ENCODE measurements at places on chromosomes 7 and 10.

- no peak for DNase-seq
Observed at GRCh38 chr7:85275204-85275603, 88.3 kb upstream of the SEMA3D start.

GRCh38 chr7:134613623-134614347, 32.9 kb upstream of the BPGM start:
- DNase-seq = no peak

DNA sequence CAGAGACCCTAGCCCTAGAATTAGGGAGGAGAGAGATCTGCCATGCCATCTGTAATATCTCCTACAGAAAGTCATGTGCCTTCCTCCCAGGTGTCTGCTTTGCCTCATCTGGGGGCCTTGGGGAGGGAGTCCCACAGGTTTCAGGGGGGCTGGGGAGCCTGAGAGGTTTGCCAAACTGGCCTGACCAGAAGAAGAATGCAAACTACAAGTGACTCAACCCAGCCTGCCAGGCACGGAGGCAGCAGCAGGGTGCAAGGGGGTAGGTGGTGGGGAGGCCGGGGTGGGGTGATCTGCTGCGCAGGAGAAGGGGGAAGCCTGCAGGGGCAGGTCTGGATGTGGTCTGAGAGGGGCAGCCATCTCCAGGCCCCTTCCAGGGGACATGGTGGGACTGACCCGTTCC, 9.6 kb upstream of the TRIM8 start:
- no peak for DNase-seq

DNA sequence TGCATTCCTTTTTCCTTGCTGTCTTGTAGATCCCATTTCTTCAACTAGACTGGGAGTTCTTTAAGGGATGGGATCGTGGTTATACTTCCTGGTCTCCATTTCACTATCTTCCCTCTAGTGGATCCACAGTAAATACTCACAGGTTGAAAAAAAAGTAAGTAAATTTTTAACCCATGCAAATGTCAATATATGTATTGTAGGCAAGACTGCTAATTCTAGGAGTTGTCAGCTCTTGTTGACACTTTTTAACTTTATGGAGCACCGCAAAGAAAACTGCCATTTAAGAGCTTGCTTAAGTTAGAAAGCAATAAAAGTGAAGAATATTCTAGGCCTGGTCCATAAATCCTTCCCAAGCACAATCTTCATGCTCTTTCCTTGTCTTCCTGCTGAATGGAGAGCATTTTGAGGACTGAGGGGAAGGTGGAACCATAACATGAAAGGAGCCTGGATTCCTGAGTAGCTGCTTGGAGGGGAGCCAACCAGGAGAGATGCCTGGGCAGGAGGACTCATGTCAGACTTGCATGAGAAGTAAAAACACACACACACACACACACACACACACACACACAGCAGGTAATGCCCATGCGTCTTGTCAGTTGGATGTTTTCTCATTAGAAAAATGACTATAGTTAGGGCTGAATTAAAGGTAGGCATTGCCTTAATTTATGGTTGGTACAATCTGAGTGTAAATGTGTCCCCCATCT, 32.2 kb downstream of the VWA2 start:
- DNase-seq = no peak

DNA sequence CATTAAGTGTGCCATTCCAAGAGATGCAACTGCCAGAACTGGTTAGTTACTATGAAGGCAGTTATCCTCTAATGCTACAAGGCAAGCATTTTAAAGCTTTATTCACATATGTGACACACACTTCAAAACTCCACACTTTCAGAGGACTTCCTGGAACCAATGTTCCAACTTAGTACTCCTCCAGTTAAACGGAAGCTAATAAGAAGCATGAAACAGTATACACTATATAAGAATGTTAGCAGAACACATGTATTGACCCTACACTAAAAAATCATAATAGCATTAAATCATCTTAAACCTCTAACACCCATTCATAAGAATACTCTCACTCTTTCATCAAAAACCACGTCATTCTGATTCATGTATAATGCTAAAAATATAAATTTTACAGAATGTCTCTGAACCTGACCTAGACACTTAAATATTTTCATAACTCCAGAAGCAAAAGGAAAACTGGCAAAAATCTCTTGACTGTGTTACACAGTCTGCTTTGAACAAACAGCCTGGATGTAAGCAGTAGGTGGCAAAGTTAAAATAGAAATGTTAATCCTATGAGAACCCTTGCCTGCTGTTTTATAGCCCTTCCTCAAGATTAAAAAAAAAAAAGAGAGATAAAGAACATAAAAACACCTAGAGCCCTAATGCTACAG, 135.0 kb downstream of the SEMA3C start:
- no peak for DNase-seq

GRCh38 chr7:45967591-45968157, 46.6 kb upstream of the IGFBP3 start:
- DNase-seq = no peak

GRCh38 chr7:148782757-148783456, 84.2 kb downstream of the CUL1 start:
- no peak for DNase-seq

DNA sequence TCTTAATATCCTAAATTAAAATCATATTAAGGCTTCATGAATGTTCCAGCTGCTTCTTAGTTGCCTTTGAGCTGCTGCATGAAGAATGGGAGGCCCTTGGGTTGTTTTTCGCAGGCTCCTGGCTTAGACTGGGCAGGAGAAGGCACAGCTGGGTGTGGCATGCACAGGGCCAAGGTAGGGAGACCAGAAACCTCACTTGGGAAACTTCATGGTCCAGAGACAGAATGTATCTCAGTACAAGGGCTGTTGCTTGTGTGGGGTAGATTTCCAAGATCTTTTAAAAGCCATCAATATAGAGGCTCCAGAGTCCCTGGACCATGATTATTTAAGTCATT, 49.9 kb downstream of the BUB3 start:
- DNase-seq = no peak
